A673 (cell line): ENCODE measurements at places on chromosomes 6 and 20. TPM values are rescaled to one million over a fixed set of nuclear protein-coding genes. Genes with fewer than 3 reads are reported as not detected.

DNA sequence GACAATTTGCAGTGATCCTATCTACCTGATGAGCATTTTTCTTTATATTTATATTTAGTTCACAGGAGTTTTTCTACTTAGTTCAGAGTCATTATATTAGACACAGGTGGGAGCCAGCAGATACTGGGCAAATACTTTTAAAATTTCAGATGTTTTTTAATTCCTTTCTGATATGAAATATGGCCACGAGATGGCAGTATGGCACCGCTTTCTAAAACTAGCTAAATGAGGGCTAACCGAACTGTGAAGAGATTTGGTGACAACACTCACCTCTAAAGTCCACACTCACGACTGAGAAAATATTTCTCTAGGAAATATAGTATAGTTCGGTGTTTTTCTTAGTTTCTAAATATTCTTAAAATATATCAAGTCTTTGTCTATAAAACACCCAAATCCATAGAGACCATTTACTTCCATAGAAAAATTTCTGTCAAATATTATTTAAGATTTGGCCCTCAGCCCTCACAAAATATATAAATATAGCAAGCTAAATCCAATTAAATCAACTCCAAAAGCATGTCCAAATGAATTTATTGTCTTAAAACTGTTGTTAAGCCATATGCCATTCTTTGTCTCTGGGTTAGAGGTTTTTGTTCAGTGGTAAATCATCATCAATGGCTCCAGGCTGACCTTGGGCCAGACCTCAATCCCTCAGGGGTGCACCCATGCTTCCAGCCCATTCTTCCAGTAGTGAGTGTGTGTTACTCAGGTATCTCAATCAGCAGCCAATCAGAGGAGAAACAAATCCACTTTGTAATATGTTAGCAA is 63.6 kb downstream of the HUS1B start:
- peak; percentile 74 for DNase-seq

Gene CDH22
- total RNA-seq = not detected in 2 replicates

DNA sequence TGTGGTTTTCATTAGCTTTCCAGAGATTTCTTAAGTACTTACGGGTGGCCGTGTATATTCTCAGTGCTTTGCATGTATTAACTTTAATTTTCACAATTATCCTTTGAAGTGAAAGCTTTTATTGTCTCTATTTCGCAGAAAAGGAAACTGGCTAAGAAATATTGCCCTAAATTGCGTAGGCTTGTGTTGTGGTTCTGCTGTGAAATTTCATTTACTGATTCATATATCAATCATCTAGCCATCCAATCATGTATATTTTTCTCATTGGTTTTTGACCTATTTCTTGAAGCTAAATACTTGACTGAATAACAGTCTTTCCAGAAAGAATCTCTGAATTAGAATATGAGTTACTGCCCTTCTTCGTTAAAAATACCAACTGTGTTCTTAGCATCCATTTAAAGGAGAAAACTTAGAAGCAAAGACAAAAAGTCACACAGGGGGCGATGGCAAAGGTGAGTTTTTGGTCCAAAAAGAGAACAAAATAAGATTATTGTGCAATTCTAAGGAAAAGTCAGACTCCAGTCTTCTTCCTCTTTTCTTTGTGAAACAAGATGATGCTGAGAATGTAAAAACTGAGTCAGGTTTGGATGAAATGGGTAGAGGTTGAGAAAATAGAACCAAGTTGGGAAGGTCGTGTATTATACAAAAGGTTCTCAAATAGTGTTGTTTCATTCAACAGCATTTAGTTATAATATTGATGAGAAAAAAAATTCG is 1.4 kb downstream of the CYB5R4 start:
- DNase-seq = no peak

DNA sequence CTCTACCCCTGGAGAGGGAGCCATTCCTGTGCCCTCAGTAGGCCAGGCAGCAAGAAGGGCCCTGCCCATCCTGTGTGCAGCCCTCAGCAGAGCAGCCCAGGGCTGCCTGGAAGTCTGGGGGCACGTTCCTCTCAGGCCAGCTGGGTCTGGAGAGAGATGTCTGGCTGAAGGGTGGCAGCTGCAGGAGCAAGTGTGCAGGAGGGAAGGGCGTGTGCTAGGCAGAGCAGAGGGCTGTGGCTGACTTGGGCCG is 62.7 kb downstream of the NOL4L start:
- no peak for DNase-seq

Gene DSP
- total RNA-seq = 0.28 and 0.46 TPM in 2 replicates
